T-helper 2 cell (primary cell): ENCODE measurements at places on chromosomes 4 and X.
A peak's percentile ranks its signal among the peaks of the same experiment; 100 is the strongest.

GRCh38 chr4:82893942-82894341 lies 3.0 kb upstream of the SEC31A start:
- no peak for DNase-seq

- DNase-seq, result peak; percentile 4
Measured at GRCh38 chrX:124212622-124213021, 119.8 kb upstream of the TEX13D start.

- DNase-seq, result no peak
Measured at GRCh38 chrX:114365065-114365834, 218.6 kb upstream of the HTR2C start.

DNA sequence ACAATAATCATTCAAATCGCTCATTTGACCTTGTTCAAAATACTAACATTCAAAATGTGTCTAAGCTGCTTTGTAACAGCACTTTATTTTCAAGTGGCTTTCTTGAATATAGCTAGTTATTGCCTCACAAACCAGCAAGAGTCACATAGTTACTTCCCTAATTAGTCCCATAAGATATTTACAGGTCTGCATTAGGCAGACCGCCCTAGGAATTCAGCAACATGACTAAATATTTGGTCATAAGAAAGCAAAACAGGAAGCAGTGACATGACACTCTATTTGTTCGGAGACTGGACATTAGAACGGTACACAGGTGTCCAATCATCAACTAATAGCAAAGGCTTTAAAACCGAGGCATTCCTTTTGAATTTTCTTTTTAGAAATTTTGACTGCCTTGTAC lies 262.0 kb downstream of the COL25A1 start:
- DNase-seq, result no peak

DNA sequence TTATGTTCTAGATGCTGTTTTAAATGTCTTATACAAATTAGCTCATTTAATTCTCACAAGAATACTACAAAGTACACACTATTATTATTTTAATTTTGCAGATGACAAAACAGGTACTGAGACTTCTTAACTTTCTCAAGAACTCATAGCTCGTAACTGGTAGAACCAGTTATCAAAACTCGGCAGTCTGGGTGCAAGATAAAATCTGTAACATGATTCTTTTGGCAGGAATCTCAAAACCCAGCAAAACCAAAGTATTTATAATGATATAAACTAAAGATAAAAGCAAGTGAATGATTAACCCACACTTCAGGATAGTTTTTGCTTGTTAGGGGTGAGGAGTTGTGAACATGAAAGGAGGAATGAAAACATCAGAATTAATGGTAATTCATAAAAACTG lies 27.6 kb downstream of the CLNK start:
- DNase-seq, result peak; percentile 72

GRCh38 chrX:18036394-18036793 lies 175.3 kb upstream of the RAI2 start:
- DNase-seq, result no peak

- no peak for DNase-seq
Measured at GRCh38 chr4:67996127-67996526, 32.8 kb upstream of the TMPRSS11A start.

GRCh38 chr4:137422666-137423065 lies 109.6 kb downstream of the PCDH18 start:
- DNase-seq, result no peak

DNA sequence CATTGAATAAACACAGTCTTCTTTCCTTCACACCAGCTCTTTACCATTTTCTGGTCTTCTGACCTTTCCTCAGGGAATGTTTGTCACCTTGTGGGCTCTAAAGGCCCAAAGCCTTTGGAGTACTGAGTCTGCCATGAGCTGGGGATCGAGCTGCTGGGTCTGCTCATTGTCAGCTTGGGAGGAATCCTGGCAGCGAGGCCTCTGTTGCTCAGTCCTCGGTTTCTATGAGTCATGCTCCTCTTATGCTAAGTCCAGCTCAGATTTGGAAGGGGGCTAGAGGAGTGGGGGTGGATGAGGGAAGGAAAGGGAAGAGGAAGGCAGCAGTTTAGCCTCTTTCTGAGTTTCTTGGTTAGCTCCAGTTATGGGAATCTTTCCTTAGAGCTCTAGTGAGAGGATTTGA lies 31.1 kb downstream of the NHSL2 start:
- no peak for DNase-seq

DNA sequence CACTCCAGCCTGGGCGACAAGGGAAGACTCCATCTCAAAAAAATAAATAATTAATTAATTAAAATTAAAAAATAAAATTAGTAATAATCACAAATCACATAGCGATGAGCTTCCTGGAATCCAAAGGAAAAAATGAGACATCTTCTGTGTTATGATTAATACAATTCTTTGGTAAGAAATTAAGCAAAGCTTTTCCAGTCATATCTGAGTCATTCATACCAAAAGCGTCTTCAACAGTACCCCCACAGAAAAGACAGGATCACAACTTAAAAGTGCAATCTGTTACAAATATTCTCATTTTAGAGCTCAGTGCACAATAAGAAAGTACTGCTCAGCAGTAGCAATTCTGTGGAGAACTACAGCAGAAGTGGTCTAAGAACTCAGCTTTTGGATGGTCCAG lies 168.5 kb upstream of the MXRA5 start:
- DNase-seq, result no peak
